Endothelial cell of coronary artery (primary cell): ENCODE measurements at places on chromosomes 5 and 9. TPM values are rescaled to one million over a fixed set of nuclear protein-coding genes. Genes with fewer than 3 reads are reported as not detected.

Gene ARRDC1
- total RNA-seq, result 17.6 and 24.2 TPM in 2 replicates

Gene C5
- 1.6 and 1.7 TPM in 2 replicates for total RNA-seq

Gene FBLL1
- 0.36 and 0.47 TPM in 2 replicates for total RNA-seq

Gene F12
- total RNA-seq, result 0.56 and 0.99 TPM in 2 replicates

Gene UCK1
- total RNA-seq, result 15.8 and 16.6 TPM in 2 replicates

Gene ANGPTL2
- total RNA-seq, result 15.3 and 16.5 TPM in 2 replicates

Gene SPINK4
- total RNA-seq, result not detected in 2 replicates
